Left renal pelvis (tissue), 4 donors: ENCODE measurements at places on chromosomes 5 and 9. TPM values are rescaled to one million over a fixed set of nuclear protein-coding genes. Genes with fewer than 3 reads are reported as not detected.
A peak's percentile ranks its signal among the peaks of the same experiment; 100 is the strongest.

DNA sequence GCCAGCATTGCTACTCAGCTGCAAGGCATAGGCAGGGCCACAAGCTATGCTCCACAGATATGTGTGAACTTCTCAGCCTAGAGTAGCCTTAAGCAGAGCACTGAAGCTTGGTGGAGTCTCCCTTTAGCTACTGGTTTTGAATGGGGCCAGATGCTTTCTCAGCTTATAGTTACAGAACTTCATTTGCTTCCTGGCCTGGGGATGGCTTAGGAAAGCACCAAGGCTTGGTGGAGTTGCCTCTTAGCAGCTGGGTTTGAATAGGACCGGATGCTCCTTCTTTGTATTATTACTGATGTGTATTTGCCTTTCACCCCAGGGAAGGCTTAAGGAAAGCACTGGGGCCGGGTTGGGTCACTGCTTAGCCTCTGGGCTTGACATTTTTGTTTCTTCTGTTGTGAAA, 497.8 kb upstream of the SEMA6A start:
- no peak for DNase-seq

IGFBPL1 gene
- polyA plus RNA-seq = 0.68 TPM

GRCh38 chr5:143379606-143380005, 23.9 kb downstream of the NR3C1 start:
- DNase-seq = no peak

HEMGN gene
- 2.3 TPM for polyA plus RNA-seq

- no peak for DNase-seq
Observed at GRCh38 chr5:153425914-153426313, 64.6 kb upstream of the GRIA1 start.

DNA sequence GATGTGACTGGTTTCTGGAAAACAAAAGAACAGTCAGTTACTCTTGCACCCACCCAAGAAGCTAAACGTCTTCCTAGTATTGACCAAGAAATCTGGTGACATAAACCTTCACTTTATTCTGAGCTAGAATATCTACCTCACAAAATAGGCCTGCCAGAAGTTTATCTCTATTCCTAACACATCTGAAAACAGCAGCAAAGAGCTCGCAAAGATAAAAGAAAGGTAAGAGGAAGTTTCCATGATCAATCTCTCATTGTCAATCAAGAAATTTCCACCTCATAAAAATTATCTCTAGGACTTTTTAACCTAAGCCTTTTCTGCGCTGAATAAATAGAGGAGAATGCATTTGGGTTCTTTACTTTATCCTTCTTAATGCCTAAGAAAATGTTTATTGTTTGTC, 17.3 kb upstream of the ZNF474 start:
- no peak for DNase-seq

DNA sequence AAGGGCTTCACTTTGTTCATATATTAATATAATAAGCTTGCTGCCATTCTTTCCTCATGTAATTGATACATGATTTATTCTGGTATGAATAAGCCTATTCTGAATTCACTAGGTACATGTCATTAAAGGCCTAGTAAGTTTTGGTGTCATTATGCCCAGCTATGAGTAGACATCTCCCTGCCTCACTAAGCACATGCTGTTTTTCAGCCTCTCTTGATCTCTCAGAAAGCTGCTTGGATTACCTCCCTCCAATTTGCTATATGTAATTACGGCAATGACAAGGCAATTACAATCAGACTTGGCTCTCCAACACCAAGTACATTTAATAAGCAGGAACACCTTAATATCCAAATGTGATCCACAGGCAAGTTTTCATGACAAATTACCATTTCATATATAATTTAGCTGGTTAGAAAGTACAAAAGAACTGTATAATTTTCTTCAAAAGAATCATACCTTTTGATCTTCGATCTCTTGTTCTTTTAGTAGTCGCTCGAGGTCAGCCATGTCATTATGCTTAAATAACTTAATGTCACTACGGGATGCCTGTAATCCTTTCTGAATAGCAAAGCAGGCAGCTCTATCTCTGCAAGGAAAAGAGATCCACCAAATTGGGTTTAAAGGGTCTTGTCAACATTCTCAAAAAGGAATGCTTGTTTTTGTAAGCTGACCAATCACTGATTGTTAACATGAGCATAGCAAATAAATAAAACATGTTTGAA, 56.3 kb downstream of the SPTLC1 start:
- no peak for DNase-seq

- DNase-seq = no peak
Observed at GRCh38 chr5:34767180-34767579, 71.8 kb upstream of the TTC23L start.

DNA sequence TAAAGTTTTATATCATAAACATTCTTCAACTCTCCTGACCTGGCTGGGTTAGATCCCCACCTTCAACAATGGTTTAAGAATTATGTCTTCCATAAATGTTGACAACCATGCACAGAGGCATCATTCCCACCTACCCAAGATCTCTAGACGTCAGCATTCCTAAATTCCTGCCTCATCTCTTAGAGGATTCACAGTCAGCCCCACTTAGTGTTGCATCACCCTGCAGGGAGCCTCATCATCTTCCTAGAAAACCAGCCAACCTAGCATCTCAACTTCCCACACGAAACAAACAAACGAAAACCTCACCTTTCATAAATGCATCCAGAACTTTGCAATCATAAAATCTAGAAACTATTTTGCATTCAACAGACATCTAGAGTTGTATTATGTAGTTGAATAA, 816.1 kb upstream of the C9orf72 start:
- DNase-seq = no peak

DNA sequence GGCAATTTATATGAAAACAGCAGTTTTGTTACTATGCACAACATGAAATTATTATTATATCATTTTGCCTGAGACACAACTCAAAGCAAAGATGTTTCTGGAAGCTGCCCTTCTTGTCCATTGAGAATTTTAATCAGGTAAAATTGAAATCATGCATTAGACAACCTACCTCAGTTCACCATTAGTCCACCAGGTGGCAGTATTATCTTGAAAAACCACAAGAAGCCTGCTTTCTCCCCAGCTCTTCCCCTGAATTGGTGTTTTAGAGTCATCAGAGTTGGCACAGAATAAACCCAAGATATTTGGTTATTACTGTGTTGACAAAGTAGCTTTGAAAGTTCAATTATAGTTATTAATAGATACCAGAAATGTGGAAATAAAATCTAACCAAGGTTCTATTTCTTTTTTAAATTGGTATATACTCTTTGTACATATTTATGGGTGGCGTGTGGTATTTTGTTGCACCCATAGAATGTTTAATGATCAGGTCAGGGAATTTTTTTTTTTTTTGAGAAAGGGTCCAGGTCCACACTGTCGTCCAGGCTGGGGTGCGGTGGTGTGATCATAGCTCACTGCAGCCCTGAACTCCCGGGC, 25.7 kb downstream of the UTP15 start:
- DNase-seq = peak; percentile 63

GRCh38 chr9:98091735-98092612, 27.0 kb downstream of the TRIM14 start:
- no peak for DNase-seq

UNC5A gene
- polyA plus RNA-seq = 0.23 TPM

DNA sequence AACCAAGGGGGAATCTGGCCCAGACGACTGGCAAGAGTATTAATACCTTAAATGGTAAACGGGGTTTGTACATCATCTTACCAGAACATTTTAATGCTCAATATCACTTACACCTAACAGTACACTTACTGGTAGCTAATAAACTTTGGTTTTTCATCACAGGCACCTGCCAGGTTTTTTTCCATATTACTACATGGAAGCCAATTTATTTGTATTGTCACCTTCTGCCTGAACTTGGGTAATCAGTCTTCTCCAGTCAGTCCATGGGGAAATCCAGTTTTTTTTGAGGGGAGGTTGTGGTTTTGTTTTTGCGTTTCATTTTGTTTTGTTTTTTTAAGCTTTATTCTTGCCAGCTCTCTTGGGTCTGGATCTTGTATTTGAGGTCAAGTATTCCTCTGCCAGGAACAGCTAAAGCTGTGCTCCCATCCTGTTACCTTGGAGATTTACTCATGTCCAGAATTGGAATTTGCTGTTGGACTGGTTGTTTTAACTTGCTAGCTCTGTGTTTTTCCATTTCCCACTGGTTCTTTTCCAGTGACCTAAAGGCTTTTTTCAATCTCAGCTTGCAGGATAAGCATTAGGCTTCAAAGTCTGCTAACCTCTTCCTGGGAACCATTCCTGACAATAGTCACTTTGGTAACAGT, 11.1 kb upstream of the NADK2 start:
- no peak for DNase-seq

BTNL9 gene
- 8.0 TPM for polyA plus RNA-seq

GFI1B gene
- 1.3 TPM for polyA plus RNA-seq

DNA sequence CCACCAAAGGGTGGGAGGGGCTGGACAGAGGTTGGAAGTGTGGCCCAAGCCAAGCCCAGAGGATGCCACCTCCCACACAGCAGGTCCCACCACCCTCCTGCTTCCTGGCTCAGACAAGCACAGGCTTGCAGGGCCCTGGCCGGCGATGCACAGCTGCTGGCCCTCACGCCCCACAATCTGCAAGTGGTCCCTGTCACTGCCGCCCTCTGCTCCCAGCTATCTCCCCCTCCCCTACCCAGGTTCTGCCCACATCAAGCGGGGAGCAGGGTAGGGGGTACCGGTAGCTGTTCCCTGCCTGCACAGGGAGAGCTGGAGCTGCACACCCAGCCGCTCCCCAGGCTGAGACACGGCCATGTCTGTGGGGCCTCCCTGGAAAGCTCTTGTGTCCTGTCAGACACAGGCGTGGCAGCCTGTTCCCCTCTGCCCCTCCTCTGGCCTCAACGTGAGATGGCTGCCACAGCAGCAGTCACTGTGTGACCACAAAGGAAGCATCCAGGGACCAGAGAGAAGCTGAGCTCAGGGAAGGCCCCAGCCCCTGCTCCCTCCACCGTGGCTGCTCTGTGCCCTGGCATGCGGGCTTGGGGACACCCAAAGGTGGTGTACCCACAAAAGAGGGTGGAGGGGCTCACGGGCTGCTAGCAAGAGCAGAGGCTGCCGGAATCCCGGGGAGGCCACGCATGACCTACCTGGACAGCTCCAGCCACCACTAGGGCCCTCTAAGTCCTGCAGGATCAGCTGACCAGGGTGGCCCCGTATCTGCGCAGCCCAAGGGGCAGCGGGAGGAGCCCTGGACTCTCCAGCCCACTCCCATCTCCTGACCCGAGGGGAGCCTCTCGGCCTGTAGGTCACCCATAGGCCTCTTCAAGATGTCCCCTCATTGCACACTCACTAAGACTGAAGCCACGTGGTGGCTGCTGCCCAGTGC, 10.9 kb upstream of the ZDHHC11 start:
- no peak for DNase-seq

ZFYVE16 gene
- 46.5 TPM for polyA plus RNA-seq

SHB gene
- polyA plus RNA-seq = 4.7 TPM
